ENCODE measurements at places on chromosomes 1 and 21. TPM values are rescaled to one million over a fixed set of nuclear protein-coding genes. Genes with fewer than 3 reads are reported as not detected.

SLC2A1 gene
- total RNA-seq = 15.0 TPM

SH3BGR gene
- total RNA-seq = 8.0 TPM

EXTL1 gene
- total RNA-seq = not detected

MARK1 gene
- total RNA-seq = 12.7 TPM

GJA9 gene
- total RNA-seq = not detected

GRCh38 chr1:157450106-157450505, 102.2 kb downstream of the FCRL5 start:
- DNase-seq = no peak

DNA sequence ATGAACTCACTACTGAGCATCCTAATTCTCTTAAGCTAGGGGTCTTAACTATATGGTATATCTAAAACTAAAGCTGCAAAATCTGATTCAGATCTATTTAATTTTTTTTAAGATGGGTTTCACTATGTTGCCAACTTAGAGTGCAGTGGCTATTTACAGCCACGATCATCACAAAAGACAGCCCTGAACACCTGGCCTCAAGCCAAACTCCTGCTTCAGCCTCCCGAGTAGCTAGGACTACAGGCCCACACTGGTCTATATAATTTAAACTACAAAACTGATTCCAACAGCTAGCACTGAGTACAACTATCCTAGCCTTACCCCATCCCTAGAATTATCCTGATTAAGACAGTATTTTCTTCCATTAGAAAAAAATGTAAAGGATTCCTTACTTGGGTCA, 37.1 kb downstream of the EIF4G3 start:
- DNase-seq = peak; percentile 65

DNA sequence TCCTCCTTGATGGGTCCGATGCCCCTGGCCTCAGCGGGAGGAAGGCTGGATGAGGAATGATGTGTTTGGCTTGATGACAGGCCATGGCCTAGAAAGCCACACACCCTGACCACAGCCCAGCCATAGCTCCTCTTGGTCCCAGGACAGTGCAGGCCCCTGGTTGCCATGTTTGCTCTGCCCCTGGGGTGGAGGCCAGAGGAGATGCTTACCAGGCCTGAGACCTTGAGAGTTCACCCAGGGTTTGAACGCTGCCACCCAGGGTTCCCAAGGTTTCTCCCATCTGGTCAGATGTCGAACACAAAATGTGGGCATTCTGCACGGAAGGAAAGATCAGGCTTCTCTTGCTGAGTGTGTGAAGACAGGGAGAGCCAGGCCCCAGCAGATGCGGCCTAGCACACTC, 2.6 kb downstream of the C1orf226 start:
- DNase-seq = no peak

DNA sequence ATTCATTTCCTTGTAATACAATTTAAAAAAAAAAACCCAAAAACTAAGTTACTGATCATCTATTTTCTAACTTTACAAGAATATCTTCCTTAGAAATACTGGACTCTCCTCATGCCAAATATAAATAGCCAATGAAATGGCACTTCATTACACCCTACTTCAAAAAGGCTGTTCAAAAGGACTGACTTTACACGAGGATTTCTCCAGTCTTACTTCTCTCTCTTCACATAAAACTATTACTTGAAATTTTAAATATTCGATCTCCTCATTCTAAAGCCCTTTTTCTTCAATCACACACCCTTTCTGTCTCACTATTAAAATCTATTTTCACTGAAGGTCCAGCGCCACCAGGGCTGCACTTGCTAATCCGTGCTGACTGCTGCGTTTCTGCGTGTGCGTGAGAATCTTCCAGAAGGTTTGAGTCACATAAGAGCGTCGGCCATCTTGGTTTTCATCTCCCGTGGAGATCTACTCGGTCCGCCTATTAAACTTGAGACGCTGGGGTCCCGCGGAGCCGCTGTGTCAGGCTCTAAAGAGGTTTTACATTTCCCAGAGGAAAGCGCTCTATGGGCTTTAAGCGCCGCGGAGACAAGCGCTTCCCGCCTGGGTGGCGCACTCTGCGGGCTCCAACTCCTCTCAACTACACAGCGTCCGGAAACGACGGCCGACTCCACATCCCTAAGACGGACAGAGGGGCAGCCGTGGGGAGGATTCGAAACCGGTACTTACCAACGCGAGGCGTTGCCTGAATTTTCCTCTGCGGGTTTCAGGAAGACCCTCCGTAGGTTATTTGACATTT, 631 bp downstream of the LRIF1 start:
- DNase-seq = peak; percentile 44

- no peak for DNase-seq
Observed at GRCh38 chr21:28066076-28066475, 926.6 kb downstream of the LTN1 start.

DNA sequence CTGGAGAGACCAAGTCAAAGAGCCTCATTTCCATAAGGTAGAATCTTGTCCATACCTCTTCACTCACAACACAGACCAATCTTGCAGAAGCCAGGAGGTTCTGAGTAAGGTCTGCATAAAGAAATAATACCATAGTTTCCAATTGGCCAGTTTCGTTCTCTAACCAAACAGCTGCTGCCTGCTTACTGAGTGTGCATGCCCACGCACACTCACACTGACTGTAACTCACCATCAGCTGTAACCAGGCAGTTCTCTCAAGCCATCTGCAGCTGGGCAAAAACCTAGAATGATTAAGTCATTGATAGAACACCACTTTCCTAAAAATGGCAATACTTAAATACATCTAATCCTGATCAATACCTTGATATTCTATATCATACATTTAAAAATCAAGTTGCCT, 106.6 kb upstream of the VAV3 start:
- no peak for DNase-seq

- DNase-seq = no peak
Observed at GRCh38 chr1:119159966-119160365, 19.5 kb upstream of the WARS2 start.

DNA sequence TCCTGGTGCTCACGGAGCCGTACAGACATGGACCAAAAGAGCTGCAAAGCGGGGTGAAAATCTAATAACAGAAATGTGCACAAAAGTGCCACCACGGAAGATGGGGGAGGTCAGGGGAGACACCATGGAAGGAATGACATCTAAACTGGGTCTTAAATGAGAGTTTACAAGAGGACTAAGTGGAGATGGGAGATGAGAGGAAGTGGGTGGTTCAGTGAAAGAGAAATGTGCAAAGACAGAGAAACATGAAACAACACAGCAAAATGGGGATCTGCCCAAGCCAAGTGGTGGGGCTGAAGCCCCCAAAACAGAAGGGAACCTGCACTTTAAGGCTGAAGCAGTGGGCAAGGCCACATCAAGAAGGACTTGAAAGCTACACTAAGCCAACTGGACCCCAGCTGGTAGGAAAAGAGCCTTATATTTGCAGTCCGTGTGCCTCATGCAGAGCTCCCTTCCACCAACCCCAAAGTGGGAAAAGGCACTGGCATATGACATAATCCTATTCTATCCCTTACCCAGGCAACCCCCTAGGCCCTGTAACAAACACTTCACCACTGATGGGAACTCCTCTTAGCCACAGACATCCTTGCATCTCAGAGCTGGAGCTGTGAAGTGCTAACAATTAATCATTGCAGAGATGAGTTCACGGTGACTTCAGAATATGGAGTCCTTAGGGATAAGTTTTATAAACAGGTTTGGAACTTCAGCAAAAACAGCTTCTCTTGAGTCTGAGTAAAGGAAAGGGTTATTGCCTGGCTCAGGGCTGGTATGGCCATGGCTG, 198.6 kb upstream of the EDN2 start:
- DNase-seq = no peak

DNA sequence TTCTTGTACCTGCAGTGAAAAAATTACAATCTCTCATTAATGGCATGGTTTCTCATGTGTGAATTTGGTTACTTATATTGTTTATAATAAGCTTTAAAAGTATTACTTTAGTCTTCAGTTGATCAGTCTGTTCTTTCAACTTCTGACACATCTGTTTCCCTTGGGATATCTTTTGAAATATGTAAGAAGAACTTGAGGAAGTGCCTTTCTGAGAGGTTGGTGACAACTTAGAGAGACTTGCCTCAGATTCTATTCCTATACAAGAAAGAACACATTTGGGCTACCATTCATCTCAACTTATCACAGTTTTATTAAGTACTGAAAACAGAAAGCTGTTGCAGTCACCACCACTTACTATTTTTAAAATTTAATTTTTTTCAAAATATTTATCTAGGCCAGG, 8.1 kb downstream of the AKNAD1 start:
- DNase-seq = no peak

- no peak for DNase-seq
Observed at GRCh38 chr1:161378014-161378413, 10.3 kb upstream of the CFAP126 start.

DNA sequence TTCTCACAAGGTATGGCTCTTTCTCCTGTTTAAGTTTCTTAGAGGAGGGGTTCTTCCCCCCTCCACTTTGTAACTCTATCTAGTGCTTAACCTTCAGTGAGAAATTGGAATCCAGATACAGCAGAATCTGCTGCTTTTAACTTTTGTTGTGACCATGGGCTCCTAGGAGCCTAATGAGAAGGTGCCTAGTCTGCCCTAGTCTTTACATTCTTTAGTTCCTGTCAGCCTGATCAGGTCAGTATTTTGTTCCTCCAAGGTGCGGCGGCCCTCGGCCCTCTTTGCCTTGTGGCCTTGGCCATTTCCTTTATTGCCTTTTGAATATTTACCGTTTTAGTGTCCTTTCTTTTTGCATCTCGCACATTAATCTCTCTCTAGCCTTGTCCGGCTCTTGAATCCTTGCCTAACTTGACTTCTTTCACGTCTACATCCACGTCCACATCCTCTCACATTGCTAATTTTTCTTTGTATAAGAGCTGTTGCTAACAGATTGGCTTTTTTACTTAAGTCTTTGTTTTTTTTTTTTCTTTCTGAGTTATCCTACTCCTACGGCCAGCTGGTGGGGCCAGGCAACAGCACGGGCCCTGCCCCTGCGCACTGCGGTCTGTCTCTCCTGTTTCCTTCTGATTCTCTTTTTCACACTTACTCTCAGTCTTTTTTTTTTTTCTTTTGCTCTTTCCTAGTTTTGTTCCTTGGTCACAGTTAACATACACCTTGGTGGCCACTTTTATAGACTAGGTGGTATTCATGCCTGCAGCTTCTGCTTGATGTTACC, 49.0 kb downstream of the SFPQ start:
- DNase-seq = no peak

DNA sequence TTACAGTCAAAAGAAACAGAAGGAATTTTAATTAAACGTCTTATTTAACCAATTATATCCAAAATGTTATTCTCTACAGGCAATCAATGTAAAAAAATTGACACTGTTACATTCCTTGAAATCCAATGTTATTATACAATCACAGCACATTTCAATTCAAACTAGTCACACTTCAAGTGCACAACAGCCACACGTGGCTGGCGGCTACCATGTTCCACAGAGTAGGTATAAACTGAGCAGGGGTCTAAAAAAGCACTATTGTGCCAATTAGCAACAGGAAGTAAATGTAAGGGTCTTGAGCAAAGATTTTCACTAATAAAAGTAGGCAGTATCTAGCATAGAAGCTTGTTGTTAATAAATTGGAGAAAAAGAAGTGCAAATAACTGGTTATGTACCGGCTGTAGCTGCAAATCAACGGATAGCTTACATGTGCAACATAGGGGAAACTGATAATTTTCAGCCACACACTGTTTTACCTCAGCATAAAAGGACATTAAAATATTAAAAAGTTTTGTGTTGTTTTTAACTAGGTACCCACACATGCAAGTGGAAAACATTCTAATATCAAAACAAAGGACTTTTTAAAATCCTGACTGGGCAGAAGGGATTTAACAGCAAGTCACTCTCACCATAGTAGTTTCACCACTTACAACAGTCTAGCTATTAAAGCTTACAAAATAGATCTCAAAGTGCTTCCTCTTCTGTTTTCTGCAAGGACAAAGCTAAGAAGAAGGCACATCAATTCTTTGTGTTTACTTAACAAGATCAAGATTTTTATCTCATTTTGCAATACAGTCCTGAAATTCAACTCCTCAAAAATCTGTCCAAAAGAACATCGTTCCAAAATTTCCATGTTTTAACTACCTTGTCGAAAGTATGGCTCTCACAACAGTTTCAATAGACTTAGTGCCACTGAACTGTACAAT, 2.5 kb downstream of the CSDE1 start:
- DNase-seq = no peak

DNA sequence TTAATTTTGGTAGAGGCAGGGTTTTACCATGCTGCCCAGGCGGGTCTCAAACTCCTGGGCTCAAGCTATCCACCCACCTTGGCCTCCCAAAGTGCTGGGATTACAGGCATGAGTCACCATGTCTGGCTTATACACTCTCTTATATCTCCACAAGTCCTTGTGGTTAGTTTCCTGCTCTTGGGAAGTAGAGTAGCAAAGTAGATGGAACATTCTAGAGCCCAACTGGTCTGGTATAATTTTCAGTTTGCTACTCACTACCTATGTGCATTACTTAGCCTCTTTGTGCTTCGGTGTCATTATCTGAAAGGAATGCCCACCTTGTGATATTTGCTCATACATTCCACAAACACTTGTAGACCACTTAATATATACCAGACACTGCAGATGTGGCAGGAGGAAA, 96.6 kb upstream of the IPO9 start:
- no peak for DNase-seq

DNA sequence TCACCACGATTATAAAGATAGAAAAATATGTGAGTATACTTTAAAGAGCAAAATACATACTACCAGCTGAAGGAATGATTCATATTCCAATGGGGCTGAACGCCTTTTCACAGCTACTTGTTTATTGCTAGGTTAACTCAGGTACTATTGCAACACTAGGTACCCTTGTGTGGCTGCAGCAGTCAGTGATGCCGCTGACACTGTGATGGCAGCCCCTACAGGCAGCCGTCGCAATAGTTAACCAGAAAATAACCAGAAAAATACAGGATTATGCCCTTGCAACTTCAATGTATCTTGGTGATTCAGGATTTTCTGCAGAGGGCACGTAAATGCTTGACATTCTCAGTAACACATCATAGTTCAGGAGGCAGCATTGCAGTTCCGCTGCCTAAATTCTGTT, 1.6 kb upstream of the MARK1 start:
- no peak for DNase-seq

GRCh38 chr1:202113690-202114300, 8.9 kb upstream of the GPR37L1 start:
- DNase-seq = no peak

DNA sequence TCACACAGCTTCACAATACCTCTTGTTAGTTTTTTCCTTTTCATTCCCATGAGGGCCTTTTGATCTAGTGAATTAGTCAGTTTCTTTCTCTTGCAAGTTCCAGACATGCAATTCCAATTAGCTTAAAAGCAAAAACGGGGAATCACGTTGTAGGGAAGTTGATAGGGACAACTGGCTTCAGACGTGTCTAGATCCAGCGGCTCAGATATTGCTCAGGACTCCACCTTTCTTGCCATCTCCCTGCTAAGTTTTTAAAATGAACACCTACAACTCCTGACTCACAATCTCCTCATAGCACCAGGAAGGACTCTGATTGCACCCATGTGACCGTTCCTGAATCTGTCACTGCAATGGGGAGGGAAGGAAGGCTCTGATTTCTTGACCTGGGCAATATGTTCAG, 63.8 kb upstream of the ARHGAP29 start:
- DNase-seq = no peak

GRCh38 chr1:240813720-240814119, 201.8 kb upstream of the GREM2 start:
- DNase-seq = no peak

GRCh38 chr1:113141650-113142473, 68.9 kb downstream of the LRIG2 start:
- DNase-seq = peak; percentile 9

GRCh38 chr1:200454425-200454824, 44.6 kb upstream of the ZNF281 start:
- DNase-seq = no peak
